ENCODE measurements at places on chromosomes 7 and 10. TPM values are rescaled to one million over a fixed set of nuclear protein-coding genes. Genes with fewer than 3 reads are reported as not detected.
A peak's percentile ranks its signal among the peaks of the same experiment; 100 is the strongest.

- no peak for DNase-seq
These were observed 82.7 kb downstream of the CUX1 start for GRCh38 chr7:101900103-101900502.

DNA sequence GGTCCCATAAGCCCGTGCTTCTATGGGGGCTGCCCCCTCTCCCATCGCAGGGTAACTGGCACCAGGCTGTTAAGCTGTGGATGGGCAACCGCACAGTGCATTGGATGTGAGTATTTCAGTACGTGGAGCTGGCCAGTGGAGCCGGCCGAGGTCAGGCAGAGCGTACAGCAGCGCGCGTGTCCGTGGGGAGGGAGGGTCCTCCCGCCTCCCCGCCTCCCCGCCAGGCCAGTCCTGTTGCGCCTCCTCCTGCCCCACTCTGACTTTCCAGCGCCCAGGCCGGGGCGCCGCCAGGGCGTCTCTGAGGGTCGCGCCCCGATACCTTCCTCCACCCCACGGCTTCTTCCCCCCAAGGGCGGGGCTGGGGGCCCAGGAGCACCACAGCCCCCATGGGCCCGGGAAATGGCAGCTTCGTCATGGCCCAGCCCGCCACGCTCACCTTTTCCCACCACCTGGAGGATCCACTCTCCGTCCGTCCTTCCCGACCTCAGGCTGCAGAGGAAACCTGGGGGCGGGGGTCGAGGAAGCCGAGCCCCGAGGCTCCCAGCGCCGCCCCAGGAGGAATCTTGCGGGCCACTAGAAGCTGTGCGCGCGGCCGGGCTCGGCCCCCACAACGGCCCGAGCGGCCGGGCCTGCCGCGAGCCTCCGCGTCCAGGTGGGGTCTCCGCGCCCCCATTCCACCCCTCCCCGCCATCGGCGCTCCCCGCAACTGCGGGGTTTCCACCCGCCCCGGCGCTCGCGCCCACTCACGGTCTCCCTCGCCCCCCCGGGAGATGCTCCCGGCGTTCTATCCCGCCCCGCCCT, 831 bp upstream of the PFKP start:
- DNase-seq = no peak

- DNase-seq = no peak
These were observed 40.7 kb downstream of the ZCCHC24 start for GRCh38 chr10:79404690-79405131.

NUTM2B gene
- total RNA-seq = 2.4 TPM

DNA sequence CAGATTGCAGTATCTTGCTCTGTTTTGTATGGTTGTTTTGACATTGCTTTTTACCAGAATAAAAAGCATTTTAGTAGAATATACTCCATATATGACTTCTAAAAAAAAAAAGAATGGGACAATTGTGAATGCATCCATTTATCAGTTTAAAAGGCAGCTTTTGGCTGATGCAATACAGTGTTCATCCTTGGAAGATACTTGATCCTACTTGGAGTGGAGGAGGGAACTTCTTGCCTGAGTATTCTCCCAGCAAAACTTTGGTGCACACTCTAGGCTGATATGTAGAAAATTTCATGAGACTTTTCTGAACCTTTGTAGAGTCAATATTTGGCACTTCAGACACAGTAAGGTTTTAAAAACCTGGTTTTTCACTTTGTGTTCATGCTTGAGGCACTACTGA, 40.2 kb downstream of the WDR11 start:
- no peak for DNase-seq

DNA sequence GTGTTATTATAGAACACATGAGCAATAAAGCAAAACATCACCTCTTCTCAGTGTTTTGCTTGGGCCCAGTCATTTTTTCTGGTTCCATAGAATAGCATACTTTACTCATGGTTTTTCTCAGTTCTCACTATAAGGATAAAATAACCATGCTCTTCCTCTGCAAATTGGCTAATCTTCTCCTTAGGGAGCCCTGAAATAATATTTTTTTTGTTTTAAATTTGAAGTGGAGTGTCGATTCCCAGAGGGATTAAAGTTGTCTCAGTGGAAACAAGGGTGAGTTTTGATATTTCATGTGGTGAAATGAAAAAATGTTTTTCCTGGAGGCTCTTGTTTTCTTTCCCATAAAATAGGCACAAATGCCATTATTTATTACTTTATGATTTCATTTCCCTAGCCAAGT, 127.3 kb downstream of the NOC3L start:
- no peak for DNase-seq

- no peak for DNase-seq
These were observed 158.0 kb downstream of the HDAC9 start for GRCh38 chr7:18653381-18654155.

FGFR2 gene
- total RNA-seq = 135 TPM

- no peak for DNase-seq
These were observed 7.6 kb upstream of the C10orf105 start for GRCh38 chr10:71727105-71727737.

PAPOLB gene
- total RNA-seq = 0.14 TPM

TUBAL3 gene
- 0.49 TPM for total RNA-seq

PTF1A gene
- not detected for total RNA-seq

DNA sequence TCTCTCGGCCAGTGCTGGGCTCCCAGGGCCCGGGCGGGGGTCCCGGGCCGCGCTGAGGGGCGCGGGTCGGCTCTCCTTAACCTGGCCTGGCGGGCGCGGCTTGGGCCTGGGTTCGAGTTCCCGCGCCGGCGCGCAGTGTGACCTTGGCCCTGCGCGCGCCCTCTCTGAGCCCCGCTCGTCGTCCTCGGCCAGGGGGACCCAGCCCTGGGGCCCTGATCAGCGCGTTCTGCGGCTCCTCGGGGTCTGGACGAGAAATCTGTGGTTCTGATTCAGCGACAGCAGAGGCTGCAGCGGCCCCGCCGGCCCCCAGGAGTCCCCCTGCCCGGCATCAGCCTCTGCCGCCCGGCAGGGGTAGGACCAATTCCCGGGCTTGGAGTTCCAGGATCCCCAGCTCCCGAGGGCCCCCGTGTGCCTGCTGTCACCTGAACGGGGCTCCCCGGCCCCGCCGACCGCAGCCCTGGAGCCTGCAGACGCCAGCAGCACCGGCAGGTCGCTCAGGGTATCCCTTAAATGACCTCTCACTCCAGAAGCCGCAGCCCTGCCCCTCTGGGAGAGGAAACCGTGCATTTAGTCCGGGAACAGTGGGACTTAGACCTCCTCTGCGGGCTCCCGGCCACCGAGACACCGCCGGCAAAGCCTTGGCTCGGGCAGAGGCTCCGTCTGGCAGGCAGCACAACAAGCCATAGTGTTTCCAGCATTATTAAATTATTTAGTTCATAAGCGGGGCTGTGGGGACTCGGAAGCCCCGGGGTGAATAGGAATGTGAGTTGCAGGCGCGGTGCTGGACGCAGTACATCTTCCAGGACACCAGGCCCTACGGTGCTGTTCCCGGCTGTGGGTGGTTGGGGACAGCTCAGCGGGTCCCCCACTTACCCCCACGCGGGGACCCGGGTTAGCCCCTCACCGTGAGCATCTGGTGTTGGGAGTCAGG, 572 bp downstream of the CHST12 start:
- DNase-seq = no peak

BMPER gene
- 5.0 TPM for total RNA-seq

HTR7 gene
- 1.2 TPM for total RNA-seq

- no peak for DNase-seq
These were observed 102.9 kb upstream of the MYO3A start for GRCh38 chr10:25831080-25831479.

DNA sequence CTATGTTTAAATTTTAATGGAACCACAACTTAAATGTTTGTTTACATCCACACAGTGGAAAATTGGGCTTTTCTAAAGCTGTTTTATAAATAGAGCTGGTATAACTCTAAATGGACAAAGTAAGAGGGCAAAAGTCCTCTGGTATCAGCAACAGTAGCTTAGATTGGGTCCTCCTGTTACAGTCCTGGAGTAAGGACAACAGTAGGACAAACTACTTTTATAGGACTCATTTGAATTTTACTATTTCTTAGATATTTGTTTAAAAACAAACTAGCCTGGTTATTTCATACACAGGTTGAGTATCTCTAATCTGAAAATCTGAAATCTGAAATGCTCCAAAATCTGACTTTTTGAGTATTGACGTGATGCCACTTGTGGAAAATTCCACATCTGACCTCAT, 8.4 kb downstream of the VCL start:
- no peak for DNase-seq

- no peak for DNase-seq
These were observed 927 bp upstream of the ALOX5 start for GRCh38 chr10:45373003-45373575.

GIMAP6 gene
- total RNA-seq = 20.5 TPM

- DNase-seq = peak; percentile 8
These were observed 111.6 kb downstream of the ADCY1 start for GRCh38 chr7:45685619-45686240.

DNA sequence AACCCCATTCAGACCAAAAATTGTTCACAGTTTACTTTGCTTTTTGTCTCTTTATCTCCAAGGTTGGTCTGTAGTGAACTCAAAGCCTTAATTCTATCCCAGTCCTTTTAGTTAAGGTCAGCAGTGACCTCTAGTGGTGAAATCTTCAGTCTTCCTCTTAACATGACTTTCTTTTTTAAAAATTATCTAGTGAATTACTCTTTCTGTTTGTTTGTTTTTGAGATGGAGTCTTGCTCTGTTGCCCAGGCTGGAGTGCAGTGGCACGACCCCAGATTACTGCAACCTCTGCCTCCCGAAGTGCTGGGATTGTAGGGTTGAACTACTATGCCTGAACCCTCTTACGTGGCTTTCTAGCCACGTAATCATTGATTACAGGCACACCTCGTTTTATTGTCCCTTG, 25.0 kb downstream of the ZNF487 start:
- peak; percentile 42 for DNase-seq

BRAF gene
- total RNA-seq = 33.7 TPM

DNA sequence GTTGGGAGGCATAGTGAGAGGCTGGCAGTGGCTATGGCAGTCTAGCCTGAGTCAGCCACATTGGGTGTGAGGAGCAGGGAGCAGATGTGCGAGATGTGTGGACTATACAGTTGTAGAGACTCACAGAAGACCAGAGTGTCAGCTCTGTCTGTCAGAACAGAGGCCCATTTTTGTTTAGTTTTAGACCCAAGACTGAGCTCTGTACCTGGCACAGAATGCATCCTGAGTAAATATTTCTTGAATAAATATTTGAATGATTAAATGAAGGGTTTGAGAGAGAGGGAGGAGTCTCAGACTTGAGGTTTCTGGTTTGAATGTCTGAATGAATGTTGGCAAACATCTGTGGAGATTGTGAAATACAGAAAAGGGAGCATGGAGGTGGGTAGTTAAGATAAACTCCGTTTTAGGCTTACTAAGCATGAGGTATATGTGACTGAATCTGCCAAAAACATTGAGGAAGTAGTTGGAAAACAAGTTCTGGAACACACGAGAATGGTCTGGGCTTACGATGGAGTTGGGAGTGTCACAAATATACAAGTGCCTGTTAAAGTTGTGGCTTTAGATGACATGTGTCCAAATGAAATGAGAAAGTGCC, 3.6 kb downstream of the SEC23IP start:
- peak; percentile 52 for DNase-seq

EGFR gene
- 87.3 TPM for total RNA-seq

- DNase-seq = no peak
These were observed 96.5 kb downstream of the NRF1 start for GRCh38 chr7:129707910-129708499.

DNA sequence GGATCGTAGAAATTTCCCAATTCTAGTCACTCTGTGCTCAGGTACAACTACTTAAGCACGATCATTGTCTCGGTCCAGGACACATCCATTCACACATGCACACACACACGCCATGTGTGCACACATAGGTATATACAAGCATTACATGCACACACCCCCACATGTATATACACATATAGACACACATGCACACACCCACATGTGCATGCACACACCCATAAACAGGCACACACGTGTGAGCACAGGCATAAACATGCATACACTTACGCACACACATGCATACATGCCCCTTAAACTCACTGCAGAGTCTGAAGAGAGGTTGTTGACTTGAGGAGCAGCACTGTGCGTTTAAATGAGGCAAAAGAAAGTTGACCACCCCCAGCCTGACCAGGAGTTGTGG, 32.5 kb upstream of the INSIG1 start:
- DNase-seq = no peak

CLRN3 gene
- 40.8 TPM for total RNA-seq

DNA sequence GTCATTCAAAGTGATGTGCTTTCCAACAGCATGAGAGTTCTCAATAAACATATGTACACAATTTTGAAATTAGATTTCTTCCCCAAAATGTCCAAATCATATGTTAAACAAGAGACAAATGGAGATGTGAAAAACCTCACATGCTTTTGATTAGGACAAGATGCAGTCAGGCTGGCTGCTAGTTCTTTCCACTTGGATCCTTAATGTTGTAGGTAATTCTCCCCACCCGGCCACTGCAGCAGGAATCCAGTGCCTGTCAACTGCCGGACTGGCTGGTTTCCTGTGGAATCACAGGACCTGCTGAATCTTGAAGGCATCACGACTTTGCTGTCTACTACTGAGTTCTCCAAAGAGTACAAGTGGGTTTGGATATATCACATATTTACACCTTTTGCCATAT, 138.6 kb upstream of the AKR1E2 start:
- no peak for DNase-seq

DNA sequence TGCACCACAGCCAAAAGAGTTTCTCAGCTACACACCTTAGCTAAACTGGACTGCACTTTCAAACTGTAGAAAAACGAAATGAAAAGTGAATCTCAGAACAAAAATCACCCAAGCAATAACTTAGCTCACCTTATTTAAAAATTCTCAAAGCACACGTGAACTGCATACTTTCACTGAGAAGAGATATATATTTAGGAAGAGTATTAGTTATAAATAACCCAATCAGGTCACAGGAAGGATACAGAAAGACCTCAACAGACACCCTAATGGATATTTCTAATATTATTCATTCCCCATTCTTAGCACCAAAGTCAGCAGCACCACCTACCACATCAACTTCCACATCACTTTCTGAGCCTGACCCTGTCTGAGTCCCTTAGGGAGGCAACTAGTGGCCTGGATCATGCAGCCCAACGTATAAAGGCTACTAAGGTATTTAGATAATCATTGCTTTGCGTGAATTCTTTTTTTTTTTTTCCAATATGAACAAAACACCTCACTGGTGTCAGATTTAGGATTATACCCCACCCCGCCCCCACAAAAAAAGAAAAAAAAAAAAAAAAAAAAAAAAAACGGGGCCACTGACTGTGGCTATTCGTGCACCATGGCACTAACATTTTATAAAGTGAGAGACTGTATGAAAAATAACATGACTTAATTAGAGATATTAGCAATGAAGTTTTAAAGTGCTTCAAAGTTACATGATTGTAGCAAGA, 2.6 kb downstream of the ABI1 start:
- DNase-seq = no peak

- no peak for DNase-seq
These were observed 12.2 kb upstream of the PSAP start for GRCh38 chr10:71863203-71863602.

- DNase-seq = no peak
These were observed 212.3 kb downstream of the MTERF1 start for GRCh38 chr7:91668217-91668616.

All from mucosa of gallbladder (tissue), 1 donor.